Skin of body (tissue), 3 donors: ENCODE measurements at places on chromosomes 2 and 18. TPM values are rescaled to one million over a fixed set of nuclear protein-coding genes. Genes with fewer than 3 reads are reported as not detected.

Gene INO80D
- total RNA-seq, result 18.8 TPM

Gene DSG2
- 23.3 TPM for total RNA-seq

Gene EML6
- total RNA-seq, result 2.6 TPM

Gene G6PC2
- not detected for total RNA-seq

Gene CD8A
- not detected for total RNA-seq

Gene IMPACT
- total RNA-seq, result 25.4 TPM

Gene NCL
- total RNA-seq, result 220 TPM

Gene MYOM1
- total RNA-seq, result 70.2 TPM

Gene RNF144A
- total RNA-seq, result 15.3 TPM

Gene L3MBTL4
- total RNA-seq, result 17.5 TPM

Gene SLC25A52
- total RNA-seq, result 0.30 TPM

Gene TP53I3
- 25.7 TPM for total RNA-seq

Gene ERFE
- 0.30 TPM for total RNA-seq

- DNase-seq, result no peak
Measured at GRCh38 chr18:55340998-55341397, 247.0 kb downstream of the TCF4 start.

GRCh38 chr18:50619861-50620275, 60.0 kb downstream of the MAPK4 start:
- DNase-seq, result no peak

DNA sequence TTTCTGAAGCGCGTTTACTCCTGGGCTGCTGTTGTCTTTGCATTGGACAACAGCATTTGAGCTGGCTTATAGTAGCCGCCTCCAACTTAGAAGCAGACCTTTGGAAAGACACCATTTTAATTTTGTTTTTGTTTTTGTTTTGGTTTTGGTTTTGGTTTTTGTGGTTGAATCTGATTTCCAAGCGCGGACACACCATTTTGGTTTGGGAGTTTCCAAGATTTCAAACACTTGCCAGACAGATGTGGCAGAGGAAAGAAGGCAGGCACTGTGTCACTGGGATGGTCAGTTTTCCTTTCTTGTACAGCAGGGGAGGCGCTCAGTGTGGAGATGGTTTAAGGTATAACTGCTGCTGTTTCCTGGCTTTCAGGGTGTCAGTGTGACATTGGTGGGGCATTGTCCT, 126.8 kb downstream of the LAMA3 start:
- DNase-seq, result no peak

DNA sequence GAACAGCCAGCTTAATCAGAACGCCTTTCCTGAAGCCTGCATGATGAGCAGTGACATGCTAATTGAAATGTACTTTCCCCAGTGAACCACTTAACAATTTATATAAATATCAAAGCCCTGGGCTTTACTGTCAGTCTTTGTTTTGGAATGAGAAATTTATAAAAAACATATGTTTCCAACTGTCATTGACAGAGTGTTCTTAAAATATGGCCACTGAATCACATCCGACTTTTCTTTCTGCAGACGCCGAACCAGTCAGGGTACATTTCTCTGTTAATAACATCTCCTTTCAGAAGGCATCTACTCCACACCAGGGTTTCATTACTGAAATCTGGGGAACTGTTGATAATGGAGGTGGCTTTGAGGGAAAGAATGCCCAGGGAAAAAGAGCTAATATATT, 343.7 kb downstream of the INSIG2 start:
- DNase-seq, result no peak

DNA sequence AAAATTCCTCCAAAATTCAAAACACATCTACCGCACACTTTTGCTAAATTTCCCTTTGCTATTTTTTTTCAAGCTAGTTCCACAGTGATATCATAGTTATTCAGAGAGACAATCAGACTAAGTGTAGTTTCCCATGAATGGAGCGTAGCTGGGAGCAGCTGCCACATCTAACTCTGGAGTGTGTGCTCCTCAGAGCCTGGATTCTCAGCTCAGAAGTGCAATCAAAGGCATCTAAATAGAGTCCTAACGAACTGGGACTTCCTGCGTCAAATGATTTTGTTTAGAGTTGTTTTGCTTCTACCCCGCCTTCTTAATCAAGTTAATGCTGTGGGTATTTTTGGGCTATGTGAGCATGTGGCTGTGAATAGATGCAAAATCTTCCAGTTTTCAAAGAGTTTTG, 160.3 kb downstream of the TMEM18 start:
- DNase-seq, result no peak

GRCh38 chr2:231364961-231365810, 30.3 kb upstream of the B3GNT7 start:
- DNase-seq, result peak; percentile 62

DNA sequence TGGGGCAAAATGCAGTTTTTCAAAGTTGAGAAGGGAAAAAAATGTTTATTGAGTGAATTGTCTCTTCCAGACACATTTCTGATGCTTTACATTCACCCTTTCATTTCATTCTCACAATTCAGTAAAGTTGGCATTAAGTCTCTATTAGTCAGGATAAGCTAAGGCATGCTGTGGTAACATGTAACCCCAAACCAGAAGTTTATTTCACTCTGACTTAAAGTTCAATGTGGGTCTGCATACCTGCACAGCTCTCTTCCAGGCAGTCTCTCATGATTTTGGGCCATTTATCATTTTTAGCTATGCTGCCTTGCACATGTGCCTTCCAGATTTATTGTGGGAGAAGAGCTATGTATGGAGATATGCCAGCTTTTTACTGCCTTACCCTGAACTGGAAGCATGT, 48.0 kb downstream of the DDX18 start:
- DNase-seq, result no peak

GRCh38 chr2:158315000-158315399, 141.6 kb downstream of the CCDC148 start:
- DNase-seq, result no peak

- DNase-seq, result no peak
Measured at GRCh38 chr2:31248139-31248538, 14.2 kb downstream of the EHD3 start.

DNA sequence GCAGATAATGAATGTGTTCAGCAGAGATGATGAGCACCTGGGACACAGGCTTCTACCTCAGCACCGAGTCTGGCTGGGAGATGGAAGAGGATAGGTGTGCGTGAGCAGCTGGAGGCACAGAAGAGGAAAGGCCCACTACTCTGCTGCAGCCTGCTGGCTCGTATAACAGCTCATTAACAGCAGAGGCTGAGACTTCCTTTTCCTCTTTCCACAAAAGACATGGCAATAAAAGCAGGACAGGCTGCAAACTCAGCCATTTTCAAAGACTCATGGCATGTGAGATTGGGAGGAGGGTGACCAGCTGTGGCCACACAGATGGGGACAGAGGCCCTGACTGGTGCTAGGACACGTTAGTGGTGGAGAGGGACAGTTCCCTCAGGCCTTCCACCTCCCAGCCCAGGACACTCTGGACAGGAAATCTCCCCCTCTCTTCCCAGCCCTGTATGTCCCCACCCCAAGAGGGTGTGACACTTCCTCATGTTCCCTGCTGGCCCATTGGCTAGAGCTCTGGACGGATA, 60.3 kb downstream of the CACNB4 start:
- peak; percentile 27 for DNase-seq

DNA sequence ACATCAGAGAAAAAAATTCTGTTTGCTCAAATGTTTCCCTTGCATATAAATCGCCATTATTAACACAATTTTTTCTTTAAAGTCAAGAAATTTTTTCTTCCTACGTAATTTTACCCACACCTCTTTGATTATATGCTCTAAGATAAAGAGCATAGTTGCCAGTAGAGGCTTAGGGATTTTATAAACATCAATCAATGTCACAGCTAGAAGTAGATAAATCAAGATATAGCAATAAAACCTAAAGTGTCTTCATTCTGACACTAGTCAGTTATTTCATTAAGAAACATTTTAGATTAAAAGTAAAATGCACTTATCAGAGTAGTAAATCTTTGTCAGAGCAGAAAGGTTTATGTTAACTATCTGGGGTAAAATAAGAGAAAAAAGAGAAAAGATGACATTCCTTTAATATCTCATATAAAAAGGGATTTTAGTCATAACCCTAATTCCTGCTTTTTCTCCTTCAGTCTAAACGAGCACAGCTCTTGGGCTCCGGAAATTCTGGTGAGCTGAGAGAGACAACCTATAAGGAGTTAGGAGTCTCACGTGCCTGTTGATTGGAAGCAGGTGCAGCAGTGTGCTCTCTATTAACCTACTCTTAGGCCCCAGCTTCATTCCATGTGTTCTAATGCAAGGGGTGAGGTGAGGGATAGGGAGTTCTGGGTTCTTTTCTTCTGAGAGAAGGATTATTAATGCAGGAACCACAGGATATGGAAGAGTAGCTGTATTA, 172.4 kb upstream of the GULP1 start:
- no peak for DNase-seq

GRCh38 chr2:218805627-218806026, 23.7 kb downstream of the CYP27A1 start:
- peak; percentile 14 for DNase-seq

GRCh38 chr2:73561422-73561821, 80.8 kb downstream of the NAT8 start:
- no peak for DNase-seq

- DNase-seq, result no peak
Measured at GRCh38 chr18:53991202-53991601, 233.3 kb downstream of the MBD2 start.

DNA sequence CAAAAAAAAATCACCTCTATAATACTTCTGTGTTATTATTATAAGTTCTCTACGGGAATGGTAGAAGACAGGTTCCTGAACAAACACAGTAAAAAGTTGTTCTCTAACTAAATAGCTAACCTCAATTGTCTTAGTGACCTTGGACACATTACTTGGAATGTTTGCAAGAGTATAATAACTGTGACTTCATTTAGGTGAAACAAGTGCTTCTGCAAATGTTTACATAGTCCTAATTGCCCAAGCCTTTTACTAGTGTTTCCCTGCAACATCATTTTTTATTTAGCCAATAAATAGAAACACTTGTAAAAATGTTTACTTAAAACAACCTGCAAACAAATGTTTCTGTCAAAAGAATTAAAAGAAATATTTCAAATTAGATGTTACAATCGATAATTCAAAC, 9.9 kb downstream of the PLEKHM3 start:
- no peak for DNase-seq

GRCh38 chr2:60515721-60516226, 37.7 kb downstream of the BCL11A start:
- peak; percentile 51 for DNase-seq

- no peak for DNase-seq
Measured at GRCh38 chr2:67243919-67244318, 153.2 kb upstream of the ETAA1 start.

- DNase-seq, result no peak
Measured at GRCh38 chr2:19801367-19802080, 100.3 kb downstream of the TTC32 start.

GRCh38 chr2:145012214-145012670, 492.3 kb upstream of the ZEB2 start:
- peak; percentile 42 for DNase-seq

DNA sequence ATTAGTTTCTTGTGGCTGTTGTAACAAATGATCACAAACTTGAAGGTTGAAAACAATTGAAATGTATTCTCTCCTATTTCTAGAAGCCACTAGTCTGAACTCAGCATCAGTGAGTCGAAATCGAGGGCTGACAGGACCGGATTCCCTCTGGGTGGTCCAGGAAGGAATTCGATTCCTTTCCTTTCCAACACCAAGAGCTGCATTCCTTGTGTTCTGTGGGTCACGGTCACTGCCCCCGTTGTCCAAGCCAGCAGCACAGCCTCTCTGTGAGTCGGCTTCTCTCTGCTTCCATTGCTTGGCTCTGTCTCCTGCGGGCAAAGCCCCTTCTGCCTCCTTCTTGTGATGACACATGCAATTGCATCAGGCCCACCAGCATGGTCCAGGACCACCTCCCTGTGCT, 67.3 kb downstream of the SMIM21 start:
- DNase-seq, result no peak

DNA sequence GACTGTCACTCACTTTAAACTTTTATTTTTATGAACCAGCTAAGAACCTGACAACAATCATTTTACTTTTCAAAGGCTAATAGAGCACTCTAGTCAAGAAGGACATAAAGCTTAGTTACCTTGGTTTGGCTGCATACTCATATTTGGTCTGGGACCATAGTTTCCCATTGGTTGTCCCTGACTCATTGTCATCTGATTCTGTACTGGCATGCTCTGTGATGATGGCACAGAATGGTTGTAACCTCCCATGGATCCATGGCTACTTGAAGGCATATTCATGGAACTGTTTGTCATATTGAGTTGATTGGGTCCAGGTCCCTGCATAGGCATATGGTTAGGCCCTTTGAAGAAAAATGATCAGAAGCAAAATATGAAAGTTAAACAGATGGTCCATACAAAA, 37.9 kb downstream of the SS18 start:
- DNase-seq, result no peak

GRCh38 chr2:106201661-106202060, 7.6 kb upstream of the UXS1 start:
- DNase-seq, result no peak

- DNase-seq, result no peak
Measured at GRCh38 chr2:160201849-160202539, 1.9 kb upstream of the ITGB6 start.

- no peak for DNase-seq
Measured at GRCh38 chr18:48479531-48479930, 59.3 kb upstream of the CTIF start.

DNA sequence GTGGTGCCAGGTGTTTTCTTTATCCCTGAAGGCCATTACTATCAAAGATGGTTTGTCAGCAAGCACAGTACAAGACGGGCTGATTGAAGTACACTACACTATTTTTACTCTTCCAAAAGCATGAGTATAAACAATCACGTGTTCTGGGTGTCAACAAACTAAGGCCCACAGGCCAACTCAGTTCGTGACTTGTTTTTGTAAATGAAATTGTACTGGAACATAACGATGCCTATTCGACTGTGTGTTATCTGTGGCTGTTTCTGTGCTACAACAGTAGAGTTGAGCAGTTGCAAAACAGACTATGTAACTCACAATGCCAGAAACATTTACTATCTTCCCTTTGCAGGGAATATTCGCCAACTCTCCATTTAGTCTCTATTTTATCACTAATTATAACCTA, 12.3 kb downstream of the MRPS5 start:
- no peak for DNase-seq
